Large intestine (tissue), 12 donors: ENCODE measurements at places on chromosomes 6 and 20. TPM values are rescaled to one million over a fixed set of nuclear protein-coding genes. Genes with fewer than 3 reads are reported as not detected.

GRCh38 chr6:148617530-148617929 is 129.3 kb upstream of the UST start:
- DNase-seq = no peak

- peak; percentile 19 for DNase-seq
Observed at GRCh38 chr20:19692685-19693119, 65.4 kb upstream of the RIN2 start.

- DNase-seq = peak; percentile 41
Observed at GRCh38 chr6:139152088-139152891, 17.4 kb downstream of the HECA start.

DNA sequence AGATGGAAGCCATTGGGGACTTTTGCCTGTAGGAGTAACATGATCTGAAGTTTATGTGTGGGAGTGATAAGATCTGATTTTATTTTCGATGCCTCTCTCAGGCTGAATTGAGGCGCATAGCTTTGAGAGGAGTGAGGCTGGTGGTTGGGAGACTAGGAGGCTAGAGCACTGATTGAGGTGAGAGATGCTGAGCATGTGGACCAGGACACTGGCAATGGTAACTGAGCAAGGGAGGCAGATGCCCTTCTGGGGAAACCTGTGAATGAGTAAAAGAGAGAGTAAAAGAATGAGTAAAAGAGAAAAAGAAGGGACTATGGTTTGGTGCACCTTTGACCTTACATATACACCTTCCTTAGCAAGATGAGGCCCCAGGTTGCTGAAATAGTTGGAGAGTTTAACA is 3.0 kb downstream of the RRP36 start:
- no peak for DNase-seq

Gene PDYN
- polyA plus RNA-seq = 0.10 TPM

GRCh38 chr6:156974830-156975261 is 197.7 kb downstream of the ARID1B start:
- DNase-seq = no peak

DNA sequence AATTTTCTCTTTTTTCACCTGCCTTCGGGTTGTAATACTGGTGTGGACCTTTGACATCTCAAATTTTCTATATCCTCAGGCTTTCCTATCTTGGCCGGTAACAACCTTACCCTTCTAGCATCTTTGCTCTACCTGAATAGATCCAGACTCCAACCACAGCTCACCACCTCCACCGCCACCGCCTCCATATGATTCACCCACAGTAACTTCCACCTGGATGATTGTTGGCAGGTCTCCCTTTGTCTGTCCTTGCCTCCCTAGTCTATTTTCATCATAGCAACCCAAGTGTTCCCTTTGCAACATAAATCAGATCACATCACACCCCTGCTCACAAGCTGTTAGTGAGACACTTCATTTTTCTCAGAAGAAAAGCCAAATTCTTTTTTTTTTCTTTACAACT is 525.8 kb upstream of the POU3F2 start:
- no peak for DNase-seq

Gene PTGIS
- polyA plus RNA-seq = 13.5 TPM

Gene C6orf136
- polyA plus RNA-seq = 34.7 TPM

GRCh38 chr6:20983961-20984360 is 449.7 kb downstream of the CDKAL1 start:
- DNase-seq = no peak

GRCh38 chr20:63544241-63544957 is 3.1 kb downstream of the SRMS start:
- DNase-seq = peak; percentile 73

Gene UTRN
- 50.8 TPM for polyA plus RNA-seq

- no peak for DNase-seq
Observed at GRCh38 chr6:144434308-144434990, 149.3 kb downstream of the UTRN start.

DNA sequence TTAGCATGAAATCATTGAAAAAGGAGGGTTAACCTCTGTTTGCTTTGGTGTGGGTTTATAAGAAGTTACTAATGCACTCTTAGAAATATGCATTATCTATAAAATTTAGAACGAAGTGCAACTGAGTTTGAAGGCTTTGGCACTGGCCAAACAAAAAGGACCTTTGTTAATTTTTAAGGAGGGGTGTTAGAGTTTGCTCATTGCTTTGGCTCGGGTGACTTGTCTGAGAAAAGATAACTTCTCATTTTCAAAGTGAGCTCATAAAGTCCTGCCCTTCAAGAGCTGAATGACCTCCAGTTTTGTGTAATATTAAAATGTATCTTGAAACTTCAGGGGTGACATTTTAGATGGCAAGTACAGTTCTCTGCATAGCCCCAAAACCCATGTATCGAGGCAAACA is 25.9 kb downstream of the NEDD9 start:
- no peak for DNase-seq

DNA sequence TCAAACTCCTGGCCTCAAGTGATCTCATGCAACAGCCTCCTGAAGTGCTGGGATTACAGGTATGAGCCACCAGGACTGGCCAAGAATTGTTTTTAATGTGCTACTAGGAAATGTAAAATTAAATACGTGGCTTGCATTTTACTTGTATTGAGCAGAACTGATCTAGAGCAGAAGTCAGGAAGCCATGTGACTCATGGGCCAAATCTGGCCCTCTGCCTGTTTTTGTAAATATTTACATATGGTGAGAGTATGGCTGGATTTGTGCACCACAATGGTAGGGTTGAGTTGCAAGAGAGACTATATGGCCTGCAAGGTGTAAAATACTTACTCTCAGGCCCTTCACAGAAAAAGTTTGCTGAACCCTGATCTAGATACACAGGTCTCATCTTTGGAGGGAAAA is 75.8 kb downstream of the LAMP5 start:
- DNase-seq = no peak

DNA sequence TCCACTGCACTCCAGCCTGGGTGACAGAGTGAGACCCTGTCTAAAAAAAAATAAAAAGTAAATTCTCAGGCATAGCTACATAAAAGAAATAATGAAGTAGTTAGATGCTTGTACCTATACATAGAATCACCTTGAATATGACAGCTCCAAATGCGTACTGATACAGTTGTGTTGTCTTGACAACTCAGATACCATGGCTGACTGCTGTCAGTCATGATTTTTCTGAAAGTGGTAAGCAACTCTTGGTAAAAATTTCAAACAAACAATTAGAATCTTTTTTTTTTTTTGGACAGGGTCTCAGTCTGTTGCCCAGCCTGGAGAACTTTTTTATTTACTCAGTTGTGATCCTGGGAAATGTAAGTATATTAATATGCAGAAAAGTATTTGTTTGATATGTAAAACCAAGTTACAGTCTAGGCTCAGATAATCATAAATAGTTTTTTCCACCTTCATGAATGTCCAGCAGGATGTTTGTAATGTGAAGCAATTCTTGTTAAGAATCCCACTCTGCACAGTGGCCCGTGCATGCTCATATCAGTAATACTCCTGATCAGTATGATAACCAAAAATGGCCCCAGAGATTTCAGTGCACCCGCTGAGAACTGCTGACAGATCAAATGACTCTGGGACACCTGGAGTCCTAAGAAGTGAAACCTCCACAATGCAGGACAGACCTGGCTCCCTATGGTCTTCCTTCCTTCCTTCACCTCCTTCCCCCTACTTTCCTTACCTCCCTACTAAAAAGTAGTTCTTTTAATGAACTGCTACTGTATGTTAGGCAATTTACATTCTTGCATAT is 14.0 kb upstream of the MAPK13 start:
- no peak for DNase-seq

DNA sequence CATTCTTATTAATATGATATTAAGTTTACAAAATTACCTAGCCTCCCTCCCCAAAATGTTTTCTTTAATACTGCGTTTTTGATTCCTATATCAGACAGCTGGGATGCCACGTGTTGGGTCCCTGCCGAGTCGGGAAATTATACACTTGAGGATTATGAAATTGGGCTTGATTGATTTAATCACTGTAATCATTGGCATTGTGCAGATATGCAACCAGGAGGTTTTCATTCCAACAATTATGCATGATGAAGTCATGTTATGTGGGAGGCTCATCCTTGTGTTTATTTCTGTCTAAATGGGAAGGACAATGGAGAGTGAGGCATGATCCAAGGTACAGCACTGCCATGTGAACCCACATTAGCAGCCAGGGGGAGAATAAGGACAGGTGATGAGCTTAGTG is 30.6 kb upstream of the RIPOR2 start:
- no peak for DNase-seq

DNA sequence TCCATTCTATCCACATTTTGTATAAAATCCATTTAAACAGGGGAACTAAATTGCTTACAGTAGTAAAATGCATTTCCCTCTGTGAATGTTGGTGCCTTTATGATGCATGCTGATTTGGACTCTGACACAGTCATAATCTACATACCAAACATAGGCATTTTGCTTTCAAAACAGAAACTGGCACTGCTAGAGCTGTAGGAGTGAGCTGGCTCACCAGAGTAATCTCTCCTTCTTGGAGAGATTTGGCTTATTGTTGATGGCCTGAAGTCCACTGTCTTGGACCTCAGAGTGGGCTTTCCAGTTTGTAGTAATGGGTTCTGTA is 363.2 kb upstream of the FLRT3 start:
- DNase-seq = peak; percentile 75

Gene SMLR1
- polyA plus RNA-seq = 48.7 TPM

Gene RNF5
- 85.7 TPM for polyA plus RNA-seq

Gene RUNX2
- polyA plus RNA-seq = 2.6 TPM

Gene LTB
- polyA plus RNA-seq = 20.1 TPM

DNA sequence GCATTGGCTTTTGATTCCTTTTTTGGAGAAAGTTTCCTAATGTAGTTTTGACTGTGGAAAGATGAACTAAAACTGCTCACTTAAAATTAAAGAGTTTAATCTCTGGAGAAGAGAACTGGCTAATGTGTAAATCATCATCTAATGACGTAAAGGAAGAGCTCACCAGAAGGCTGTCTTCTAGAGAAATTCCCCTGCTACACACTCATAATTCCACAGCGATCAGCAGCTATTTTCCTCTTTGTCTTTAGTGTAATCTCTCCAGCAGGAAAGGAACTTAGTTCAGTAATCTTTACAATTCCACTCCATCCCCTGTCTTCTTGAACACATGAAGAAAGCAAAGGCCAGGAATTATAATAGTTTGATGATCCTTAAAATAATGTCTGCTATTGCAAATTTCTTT is 15.8 kb downstream of the SPTLC3 start:
- no peak for DNase-seq

DNA sequence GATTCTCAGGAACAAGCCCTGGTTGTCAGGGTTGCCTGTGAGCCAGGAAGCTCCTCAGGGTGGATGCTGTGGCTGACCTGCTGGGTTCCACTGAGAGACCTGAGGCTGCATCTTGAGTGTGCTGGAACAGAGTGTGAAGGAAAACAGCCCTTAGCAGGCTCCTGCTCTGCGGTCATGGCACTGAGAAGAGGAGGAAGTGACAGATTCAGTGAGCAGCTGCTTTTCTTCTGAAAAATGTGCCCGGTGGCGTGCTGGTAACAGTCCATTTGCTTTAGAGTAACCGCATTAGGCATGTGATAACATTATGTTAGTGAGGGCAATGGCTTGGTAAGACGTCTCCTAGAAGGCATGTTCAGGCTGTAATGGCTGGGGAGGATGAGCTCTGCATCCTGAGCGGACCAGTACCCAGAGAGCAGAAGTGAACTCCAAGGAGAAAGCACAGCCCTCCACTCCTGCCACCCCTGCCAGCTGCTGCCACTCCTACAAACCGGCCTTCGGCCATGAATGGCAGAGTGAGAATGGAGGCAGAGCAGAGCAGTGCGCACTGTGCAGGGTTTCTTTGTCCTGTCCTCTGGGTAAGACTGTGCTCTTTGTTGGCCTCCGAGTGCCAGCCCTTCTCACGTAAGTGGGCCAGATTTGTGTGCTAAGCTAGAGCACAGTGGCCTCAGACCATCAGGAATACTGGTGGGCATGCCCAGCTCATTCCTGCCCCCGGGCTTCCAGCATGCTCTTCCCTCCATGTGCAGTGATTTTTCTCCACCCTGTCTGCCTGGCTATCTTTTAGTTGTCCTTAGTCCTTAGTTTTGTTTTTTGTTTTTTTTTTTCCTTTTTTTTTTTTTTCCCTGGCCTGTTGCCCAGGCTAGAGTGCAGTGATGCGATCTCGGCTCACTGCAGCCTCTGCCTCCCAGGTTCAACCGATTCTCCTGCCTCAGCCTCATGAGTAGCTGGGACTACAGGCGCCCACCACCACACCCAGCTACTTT is 98.1 kb upstream of the VSTM2L start:
- DNase-seq = no peak

DNA sequence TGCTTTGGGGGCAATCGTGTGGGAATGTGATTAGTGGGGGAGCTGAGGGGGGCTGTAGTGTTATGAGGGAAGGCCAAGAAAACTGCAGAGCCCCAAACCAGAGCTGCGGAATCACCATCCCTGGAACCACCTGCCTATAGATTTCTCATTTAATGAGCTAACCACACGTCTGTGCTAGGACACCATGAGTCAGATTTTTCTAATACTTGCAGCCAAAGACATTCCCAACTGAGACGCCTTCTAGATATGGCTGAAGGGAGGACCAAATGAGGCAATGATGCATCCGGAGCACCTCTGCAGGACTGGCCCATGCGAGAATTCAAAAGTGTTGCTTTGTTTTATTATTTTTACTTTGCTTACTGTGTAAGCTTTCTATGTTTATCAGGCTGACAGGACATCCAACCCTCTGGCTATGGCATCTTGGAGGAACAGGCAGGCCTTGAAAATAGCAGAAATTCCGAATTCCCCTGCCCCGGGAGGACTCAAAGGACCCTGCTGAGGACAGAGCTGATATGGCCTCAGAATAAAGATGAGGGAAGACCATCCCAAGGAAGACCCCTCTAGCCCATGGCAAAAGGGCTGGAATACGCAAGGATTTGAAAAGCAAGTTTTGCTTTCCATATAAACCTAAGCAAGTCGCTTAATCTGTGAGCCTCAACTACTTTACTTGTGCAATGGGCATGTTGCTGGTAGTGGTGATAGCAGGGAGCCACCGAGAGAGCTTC is 3.1 kb upstream of the PTGIS start:
- no peak for DNase-seq

- no peak for DNase-seq
Observed at GRCh38 chr6:56827908-56828649, 126.8 kb upstream of the BEND6 start.

- DNase-seq = no peak
Observed at GRCh38 chr6:30767158-30767943, 23.0 kb upstream of the IER3 start.

- DNase-seq = no peak
Observed at GRCh38 chr6:88843040-88843439, 120.4 kb downstream of the RNGTT start.

GRCh38 chr6:150987371-150987828 is 121.9 kb downstream of the MTHFD1L start:
- DNase-seq = no peak
